ENCODE measurements at places on chromosomes 1 and 21.
A peak's percentile ranks its signal among the peaks of the same experiment; 100 is the strongest.

DNA sequence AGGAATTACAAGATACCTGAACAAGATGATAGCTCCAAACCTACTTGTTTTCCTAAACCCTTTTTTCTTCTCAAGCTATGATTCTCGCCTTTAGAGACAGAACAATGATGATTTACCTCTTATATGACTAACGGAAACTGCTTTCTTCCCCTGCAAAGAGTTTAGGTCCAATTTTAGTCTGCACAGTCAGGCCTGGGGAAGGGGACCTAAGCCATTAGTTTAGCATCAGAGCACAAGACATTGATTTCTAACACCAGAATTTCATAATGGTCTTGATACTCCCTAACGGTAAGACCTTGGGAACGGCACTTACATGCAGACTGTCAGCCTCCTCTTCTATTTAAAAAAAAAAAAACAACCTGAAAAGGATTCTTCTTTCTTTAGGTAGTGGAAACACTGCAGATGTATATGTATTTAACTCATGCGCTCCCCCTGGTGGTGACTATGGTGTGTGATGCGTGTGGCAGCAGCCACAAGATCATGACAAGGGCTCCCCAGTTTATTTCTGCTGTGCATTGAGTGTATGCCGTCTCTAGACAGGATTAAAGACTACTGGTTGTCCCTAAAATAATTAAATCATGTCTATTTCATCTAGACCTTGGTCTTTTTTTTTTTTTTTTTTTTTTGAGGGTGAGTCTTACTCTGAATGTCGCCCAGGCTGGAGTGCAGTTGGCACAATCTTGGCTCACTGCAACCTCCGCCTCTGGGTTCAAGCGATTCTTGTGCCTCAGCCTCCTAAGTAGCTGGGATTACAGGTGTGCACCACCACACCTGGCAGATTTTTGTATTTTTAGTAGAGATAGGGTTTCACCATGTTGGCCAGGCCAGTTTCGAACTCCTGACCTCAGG is 37.3 kb upstream of the TMEM222 start:
- peak; percentile 84 for DNase-seq

GRCh38 chr1:85229574-85230097 is 28.8 kb upstream of the SYDE2 start:
- DNase-seq, result no peak

DNA sequence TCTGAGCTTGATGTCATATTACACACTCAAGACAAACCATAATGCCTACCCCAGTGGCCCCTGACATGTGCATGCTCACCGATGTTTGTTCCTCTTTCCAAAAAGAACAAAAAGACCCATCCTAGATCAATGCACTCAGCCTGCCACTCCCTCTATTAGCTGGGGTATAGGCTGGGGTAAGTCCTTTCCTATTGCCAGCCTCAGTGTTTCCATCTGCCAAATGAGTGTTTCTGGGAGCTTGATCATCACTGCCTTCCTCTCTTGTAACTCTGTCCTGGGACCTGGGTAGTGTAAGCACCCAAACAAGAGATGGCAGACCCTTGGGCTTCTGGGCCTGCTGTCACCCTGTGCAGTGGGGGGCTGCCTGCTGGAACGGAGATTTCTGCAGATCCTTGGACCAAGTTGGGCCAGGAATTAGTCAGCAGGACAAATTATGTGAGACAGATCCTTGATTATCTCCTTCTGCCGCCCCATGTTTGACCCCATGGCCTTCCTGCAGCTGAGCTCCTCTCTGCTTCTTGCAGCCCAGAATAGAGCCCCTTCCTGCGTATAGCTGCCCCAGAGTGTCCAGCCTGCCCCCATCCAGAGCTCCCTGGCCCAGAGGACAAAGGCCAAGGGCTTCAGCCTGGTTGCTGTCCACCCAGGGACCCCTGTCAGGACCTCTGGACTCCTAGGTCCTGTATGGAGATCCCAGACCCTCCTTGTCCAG is 31.5 kb upstream of the LRP8 start:
- no peak for DNase-seq

- DNase-seq, result no peak
Observed at GRCh38 chr1:181440510-181440909, 42.8 kb upstream of the CACNA1E start.

DNA sequence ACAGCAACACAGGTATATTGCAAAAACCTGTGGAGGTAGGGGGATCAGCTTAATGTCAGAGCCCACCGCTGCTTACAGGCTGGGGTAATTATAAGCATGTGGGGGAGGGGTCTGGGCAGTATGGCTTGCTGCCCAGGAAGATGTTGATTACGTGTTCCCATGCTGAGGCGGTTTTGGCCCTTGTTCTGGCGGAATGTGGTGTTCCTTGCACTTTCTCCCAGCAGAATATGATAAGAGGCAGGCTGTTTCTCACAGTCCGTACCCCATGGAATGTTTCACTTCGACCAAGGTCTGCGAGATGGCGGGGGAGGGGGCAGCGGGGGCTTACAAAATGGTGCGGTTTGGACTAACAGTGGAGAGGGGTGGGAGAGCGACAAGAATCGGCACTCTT is 9.8 kb upstream of the HPCAL4 start:
- no peak for DNase-seq
